ENCODE measurements at places on chromosomes 7 and 10.

- DNase-seq, result no peak
These were observed 24.2 kb upstream of the PCBD1 start for GRCh38 chr10:70912556-70912955.

GRCh38 chr7:84138411-84138810 is 56.2 kb downstream of the SEMA3A start:
- DNase-seq, result no peak

- no peak for DNase-seq
These were observed 35.9 kb downstream of the APBB1IP start for GRCh38 chr10:26474026-26474425.

GRCh38 chr10:63369711-63370110 is 96.1 kb downstream of the JMJD1C start:
- no peak for DNase-seq

GRCh38 chr7:47647181-47647917 is 65.4 kb upstream of the TNS3 start:
- no peak for DNase-seq
